Left ventricle myocardium superior (tissue), 1 donor: ENCODE measurements at places on chromosomes 2 and 18. TPM values are rescaled to one million over a fixed set of nuclear protein-coding genes. Genes with fewer than 3 reads are reported as not detected.
A peak's percentile ranks its signal among the peaks of the same experiment; 100 is the strongest.

DNA sequence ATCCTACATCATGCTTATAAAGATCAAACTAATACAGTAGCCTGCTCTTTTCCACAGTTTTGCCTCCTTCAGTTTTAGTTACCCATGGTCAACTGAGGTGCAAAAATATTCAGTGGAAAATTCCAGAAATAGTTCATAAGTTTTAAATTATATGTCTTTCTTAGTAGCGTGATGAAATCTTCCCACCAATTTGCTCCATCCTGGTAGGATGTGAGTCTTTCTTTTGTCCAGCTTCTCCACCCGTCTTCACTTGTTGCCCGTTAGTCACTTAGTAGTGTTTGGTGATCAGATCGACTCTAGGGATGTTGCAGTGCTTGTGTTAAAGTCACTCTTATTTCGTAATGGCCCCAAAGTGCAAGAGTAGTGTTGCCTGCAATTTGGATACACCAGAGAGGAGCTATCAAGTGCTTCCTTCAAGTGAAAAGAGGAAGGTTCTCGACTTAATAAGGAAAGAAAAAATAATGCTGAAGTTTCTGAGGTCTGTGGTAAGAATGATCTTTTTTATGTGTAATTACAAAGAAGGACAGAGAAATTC, 57.0 kb downstream of the CEP192 start:
- no peak for DNase-seq

- DNase-seq, result no peak
These were observed 208.9 kb downstream of the ASB1 start for GRCh38 chr2:238635647-238636051.

DNA sequence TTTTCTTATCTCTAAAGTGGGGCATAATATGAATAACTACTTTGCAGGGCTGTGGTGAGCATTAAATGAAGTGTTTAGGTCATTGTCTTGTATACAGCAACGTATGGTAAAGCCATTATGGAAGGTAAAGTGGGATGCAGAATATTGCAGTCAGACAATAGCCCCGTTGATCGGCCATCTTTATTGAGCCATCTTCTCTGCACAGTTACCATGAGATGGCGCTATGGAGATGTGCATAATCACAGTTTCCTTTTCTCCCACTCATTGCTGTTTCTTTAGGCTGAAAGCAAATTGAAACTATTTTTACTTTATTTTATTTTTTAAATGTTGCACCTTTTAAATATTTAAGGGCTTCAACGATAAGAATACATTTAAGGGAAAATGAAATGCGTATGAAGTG, 108.9 kb downstream of the THSD7B start:
- DNase-seq, result no peak

DNA sequence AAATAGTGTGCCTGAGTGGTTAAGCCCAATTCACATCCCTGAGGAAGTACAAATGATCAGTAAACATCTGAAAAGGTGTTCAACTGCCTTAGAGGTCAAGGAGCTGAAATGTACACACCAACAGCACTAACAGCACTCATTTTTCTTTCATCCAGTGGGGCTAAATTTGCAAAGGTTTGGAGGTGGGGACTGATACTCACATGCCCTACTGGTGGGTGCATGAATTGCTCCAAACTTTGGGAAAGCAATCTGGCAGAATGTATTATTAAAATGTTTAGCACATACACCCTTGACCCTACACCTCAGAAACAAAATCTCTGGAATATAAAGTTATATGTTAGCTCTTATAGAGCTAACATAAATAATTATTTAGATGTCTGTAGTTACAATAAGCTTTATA, 19.0 kb upstream of the FAM178B start:
- DNase-seq, result no peak

GRCh38 chr2:104408266-104408665, 445.6 kb upstream of the POU3F3 start:
- DNase-seq, result no peak

Gene MYOM1
- total RNA-seq, result 724 TPM

Gene FOXI3
- total RNA-seq, result not detected

GRCh38 chr18:70310560-70311320, 21.9 kb downstream of the SOCS6 start:
- DNase-seq, result no peak

- DNase-seq, result no peak
These were observed 27.4 kb upstream of the SLC3A1 start for GRCh38 chr2:44247924-44248323.

Gene CXCR4
- 3.6 TPM for total RNA-seq

Gene LIMS3
- 2.6 TPM for total RNA-seq

Gene DNAJC5G
- total RNA-seq, result 2.1 TPM

Gene ZBTB14
- total RNA-seq, result 8.5 TPM

Gene SERPINB12
- not detected for total RNA-seq

Gene EN1
- total RNA-seq, result not detected

DNA sequence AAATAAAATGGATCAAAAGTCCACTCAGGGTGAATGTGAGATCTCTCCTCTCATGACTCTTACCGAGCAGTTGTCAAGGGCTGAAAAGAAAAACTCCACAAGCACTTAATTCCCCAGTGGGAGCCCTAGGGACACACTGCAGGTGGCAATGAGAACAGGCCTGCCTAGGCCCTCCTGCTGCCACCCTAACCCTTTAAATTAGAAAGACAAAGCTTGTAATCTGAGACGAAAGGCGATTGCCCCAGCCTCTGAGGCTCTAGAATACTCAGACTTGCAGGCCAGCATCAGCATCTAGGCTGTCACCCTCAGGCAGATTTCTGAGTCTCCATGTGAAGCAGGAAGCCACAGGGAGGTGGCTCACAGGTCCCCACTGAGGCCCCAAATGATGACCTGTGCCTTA, 457.0 kb upstream of the MYT1L start:
- DNase-seq, result no peak

Gene SIX2
- 0.40 TPM for total RNA-seq

DNA sequence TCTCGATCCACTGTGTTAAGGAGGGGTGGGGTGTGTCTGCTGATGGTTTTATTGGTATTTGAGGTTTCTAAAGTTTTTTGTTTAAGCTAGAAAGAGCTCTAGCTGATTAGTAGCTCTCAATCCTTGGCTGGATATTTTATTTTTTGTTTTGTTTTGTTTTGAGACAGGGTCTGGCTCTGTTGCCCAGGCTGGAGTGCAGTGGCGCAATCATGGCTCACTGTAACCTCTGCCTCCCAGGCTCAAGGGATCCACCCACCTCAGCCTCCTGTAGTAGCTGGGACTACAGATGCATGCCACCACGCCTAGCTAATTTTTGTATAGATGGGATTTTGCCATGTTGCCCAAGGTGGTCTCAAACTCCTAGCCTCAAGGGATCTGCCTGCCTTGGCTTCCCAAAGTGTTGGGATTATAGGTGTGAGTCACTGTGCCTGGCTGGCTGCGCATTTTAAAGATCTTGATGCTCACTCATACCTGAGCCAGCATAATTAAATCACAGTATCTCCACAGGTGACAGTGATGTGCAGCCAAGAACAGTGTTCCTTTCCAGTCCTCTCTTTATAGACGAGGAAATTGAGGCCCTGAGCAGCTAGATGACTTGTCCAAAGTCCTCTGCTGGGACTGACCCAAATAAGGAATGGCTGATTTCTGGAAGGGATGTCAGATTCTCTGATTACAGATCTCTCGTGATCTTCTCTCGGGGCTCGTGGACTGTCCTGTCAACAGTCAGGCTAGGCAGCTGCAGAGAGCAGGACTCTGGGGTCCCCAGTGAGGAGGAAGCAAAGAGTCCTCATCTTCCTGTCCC, 44.5 kb downstream of the SPTBN1 start:
- DNase-seq, result peak; percentile 57

GRCh38 chr2:234437642-234438304, 59.1 kb downstream of the ARL4C start:
- DNase-seq, result peak; percentile 45

DNA sequence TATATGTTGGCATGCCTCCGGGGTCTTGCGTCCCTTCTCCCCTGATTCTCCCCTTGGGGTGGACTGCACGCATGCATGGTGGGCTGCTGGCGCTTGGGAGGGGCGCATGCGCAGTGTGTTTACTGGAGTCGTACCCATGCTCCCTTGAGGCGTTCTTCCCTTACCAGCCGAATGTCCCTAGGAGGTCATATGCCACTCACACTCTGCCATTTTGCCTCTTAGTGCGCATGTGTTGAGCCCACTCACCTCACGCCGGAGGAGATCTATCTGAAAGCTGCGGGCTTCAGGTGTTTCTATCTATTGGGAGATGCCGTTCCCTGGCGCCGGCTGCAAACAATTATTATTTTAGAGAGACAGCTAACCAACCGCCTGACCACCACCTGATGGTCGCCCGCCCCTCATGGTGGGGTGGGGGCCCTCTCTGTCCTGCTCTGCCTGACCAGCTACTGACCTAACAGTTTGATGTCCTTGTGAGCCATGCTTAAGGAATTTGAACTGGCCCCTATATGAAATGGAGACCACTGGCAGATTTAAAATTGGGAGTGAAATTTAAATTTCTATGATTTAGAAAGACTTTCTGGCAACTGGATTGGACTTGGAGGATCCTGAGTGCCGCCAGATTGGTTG, 179.6 kb downstream of the RNF144A start:
- no peak for DNase-seq

Gene PTH2R
- total RNA-seq, result not detected

DNA sequence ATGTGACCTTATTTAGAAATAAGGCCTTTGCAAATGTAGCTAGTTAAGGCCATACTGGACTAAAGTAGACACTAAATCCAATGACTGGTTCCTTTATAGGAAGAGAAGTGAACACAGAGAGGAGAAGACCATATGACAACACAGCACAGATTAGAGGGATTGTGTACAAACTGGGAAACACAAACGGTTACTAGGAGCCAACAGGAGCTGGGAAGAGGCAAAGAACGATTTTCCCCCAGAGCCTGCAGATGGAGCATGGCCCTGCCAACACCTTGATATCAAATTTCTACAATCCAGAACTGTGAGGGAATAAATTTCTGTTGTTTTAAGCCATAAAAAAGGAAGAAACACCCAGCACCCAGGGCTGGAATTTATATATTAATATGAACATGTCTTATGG, 38.7 kb upstream of the COL5A2 start:
- DNase-seq, result no peak

- DNase-seq, result no peak
These were observed 8.7 kb downstream of the RAB12 start for GRCh38 chr18:8617907-8618306.

DNA sequence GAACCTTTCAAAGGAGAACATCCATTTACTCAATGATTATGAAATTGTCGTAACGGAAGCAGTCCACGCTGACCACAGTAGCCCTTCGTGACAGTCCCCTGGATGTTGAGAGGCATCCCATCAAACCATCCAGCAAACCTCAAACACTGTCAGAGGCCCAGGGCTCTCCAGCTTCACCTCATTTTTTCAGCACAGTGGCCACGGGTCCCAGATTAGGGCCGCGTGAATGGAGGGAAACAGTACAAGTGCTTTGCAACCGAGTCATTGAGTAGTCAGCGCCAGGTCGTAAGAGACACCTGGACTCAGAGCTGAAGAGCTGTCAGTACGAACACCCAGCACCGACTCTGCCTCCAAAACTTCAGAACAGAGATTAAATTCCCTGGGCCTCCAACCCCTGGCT, 552.5 kb upstream of the SALL3 start:
- no peak for DNase-seq

Gene OSR1
- total RNA-seq, result 8.0 TPM

DNA sequence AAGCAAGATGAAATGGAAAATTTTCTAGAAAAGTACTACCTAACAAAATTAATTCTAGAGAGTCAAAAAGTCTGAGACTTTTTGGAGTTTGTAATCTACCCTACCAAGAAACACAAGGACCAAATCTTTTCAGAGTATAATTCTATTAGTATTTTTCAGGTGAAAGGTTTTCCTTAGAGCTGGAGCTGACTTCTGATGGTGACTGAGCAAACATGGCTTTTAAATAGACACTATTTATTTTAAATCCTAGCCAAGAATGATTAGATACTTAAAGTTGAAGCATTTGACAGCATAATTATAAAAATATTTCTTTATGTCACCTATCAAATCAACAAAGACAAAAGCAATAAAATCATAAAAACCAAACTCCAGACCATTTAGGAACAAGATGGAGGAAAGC, 26.6 kb downstream of the ZC3H6 start:
- DNase-seq, result no peak

Gene PLEK
- 4.1 TPM for total RNA-seq

GRCh38 chr2:5694306-5694705, 2.1 kb downstream of the SOX11 start:
- DNase-seq, result no peak

DNA sequence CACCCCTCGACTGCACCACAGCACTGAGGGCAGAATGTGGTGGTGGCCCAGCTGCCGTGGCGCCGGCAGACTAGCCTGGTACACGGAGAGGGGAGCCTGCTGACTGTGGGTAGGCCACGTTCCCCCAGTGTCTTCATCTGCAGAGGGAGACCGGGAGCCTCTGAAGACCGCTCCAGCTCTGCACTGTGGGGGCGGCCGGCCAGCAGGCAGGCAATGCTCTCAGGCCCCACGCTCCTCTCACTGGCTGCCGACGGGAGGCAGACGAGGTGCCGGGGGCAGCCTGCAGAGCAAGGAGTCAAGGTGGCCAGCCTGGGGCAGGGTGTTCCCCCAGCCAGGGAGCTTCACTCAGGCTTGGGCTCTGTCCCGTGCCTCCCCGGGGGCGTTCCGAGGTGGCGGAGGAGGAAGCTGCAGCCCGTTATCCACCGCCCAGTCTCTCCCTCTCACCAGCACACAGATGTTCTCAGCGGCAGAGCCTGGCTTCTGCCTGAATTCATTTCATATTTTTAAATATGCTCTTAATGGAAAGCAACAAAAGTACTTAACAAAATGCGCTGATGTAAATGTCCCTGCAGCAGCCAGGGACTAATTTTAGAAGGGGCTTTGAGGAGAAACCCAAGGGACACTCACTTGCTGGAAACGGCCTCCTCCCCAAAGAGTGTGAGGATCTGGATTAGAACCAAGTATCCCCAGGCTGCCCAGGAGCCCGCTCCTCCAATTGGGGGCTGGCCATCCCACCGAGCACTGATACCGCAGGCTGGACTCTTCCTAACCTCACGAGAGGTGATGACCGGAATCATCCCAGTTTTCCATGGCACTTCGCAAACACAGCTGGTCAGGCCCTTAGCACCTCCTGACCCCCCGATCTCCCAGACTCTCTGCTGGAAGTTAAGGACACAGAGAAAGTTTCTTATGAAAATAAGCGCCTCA, 87.8 kb downstream of the HDAC4 start:
- peak; percentile 68 for DNase-seq

GRCh38 chr2:1837458-1837857, 93.1 kb upstream of the PXDN start:
- DNase-seq, result no peak

Gene UGT1A4
- not detected for total RNA-seq

Gene CNGA3
- not detected for total RNA-seq

Gene PUM2
- total RNA-seq, result 80.6 TPM

Gene RESP18
- total RNA-seq, result not detected

Gene METTL5
- total RNA-seq, result 67.8 TPM

DNA sequence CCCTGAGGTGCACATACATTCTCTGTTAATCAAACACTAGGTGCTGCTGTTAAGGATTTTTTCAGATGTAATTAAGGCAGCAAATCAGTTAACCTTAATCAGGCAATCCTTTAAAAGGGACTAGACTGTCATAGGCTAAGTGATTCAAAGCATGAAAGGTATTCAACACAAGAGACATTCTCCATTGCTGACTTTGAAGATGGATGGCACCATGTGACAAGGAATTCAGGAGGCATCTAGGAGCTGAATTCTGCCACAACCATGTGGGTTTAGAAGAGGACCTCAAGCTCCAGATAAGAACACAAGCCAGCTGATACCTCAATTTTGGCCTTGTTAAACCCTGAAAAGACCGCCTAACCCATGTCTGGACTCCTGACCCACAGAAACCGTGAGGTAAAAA, 84.0 kb downstream of the SMAD2 start:
- no peak for DNase-seq

Gene C1GALT1C1L
- total RNA-seq, result 0.64 TPM

Gene CD207
- not detected for total RNA-seq
